Kidney tubule cell (primary cell): ENCODE measurements at places on chromosomes 3 and 15.

GRCh38 chr3:39290255-39290654 lies 10.4 kb upstream of the CX3CR1 start:
- no peak for DNase-seq

- peak; percentile 70 for DNase-seq
Measured at GRCh38 chr15:63203451-63204090, 14.2 kb downstream of the RAB8B start.

GRCh38 chr3:32354362-32354778 lies 37.3 kb upstream of the CMTM7 start:
- peak; percentile 13 for DNase-seq

- DNase-seq, result no peak
Measured at GRCh38 chr3:106485217-106485616, 616.4 kb upstream of the CBLB start.

DNA sequence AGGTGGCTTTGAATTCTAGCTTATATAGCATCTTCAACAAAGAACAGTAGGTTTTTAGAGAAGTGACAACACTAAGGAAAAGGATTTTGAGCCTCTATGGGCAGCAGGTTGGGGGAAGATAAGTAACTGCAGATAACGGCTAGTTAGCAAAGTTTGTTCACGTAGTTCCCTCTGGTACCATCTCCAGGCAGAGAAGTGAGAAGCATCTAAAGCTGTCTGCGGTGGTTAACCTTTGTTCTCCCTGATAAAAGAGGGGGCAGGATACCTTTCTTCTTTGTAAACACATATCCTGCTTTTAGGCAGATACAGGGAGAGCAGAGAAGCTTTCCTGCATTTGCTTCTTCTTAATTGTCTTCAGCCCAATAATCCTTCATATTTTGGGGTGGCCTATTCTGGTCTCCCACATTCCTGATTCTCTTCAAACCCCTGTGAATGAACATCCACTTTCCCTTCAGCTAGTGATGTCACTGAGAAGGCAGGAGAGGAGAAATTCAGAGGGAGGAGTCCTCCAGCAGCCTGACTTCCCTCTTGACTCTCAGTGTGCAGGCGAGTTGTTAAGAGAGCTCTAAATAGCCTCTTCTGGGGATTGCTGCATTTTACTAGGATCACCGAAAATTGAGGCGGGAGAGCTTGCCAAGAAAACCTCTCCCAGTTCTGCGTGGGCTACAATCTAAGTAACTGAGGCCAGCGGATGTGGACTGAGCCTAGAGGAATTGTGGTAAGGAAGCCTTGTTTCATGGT lies 393.7 kb upstream of the C2CD4B start:
- DNase-seq, result no peak

DNA sequence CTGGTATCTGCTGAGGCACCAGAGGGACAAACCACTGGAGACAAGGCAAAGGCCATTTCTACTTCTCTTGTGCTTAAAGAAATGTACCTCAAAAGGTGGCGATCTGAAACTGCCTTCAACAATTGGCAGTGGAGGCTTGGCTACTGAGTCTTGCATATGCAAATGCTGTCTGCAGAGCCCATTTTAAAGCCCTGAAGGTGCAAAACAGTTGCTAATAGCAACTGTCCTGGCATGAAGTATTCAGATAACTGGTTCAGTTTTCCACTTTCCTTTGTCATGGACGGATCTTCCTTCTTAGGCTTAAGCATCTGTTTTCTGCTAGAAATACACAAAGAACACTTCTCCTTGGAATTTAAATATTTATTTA lies 71.4 kb upstream of the PSMD6 start:
- no peak for DNase-seq

GRCh38 chr15:58701376-58701775 lies 48.1 kb downstream of the ADAM10 start:
- DNase-seq, result no peak

DNA sequence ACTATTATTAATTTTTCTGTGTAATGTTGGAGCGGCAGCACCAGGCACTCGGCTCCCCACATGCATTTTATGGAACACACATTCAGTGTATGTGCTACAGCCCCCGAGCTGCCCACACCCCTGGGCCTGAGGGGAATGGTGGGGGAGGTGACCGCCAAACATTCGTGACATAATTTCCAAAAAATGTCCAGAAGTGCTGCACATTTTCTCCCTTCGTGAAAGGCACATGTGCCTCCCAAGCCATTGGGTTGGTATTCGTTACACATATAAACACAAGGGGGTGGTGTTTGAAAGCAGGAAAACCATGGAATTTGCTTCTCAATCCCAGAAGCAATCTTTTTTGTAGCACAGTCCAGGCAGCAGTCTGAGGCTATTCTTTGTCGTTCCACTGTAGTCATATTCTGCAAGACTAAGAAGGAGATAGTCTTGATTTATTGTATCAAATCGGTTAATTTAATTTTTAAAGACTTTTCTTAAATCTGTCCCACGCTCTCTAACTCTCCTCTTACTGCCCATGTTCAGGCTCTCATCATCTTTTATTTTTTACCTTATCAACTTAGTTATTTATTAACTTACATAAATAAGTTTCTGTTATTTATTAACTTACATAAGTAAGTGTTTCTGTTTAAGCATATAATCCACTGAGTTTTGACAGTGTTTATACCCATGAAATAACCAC lies 39.2 kb upstream of the POLR2M start:
- peak; percentile 66 for DNase-seq

DNA sequence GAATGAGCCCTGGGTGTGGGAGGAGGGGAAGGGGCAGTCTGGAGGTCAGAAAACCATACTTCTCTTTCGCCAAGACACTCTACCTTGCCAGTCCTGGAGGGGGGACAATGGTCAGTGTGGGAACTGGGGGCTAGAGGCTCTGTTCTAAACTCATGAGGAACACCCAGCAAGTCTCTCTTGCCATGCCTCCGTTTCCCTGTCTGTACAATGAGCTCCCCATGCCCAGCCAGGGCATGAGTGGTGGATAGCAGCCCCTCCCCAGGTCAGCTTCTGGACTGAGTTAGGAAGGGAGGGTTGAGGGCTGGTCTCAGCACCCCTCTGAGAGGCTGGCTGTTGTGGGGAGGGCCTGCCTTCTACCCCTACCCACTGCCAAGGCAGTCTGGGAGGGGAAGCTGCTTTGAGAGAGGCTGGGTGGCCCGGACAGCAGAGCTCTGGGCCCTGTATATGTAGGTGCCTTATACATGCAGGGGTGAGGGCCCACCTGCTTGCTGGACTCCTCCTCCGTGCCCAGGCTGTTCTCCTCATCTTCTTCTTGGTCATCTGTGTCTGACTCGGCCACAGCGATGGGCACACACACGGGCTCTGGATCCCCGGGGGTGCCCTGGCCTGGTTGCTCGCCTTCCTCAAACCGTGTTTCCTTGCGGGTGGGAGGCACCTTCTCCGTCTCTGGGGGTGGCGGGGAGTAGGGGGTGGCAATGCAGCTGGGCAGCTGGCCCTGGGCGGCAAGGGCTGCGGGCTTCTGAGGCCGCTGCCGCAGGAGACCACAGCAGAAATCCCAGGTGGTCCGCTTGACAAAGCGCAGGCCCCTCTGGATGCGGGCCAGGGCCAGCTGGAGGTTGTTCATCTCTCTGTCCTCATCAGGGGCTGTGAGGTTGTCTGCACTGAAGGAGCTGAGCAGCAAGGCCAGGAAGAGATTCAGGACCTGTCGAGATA lies 68.8 kb downstream of the SCN5A start:
- no peak for DNase-seq

GRCh38 chr3:133868186-133868585 lies 27.5 kb downstream of the RAB6B start:
- DNase-seq, result no peak

GRCh38 chr3:126377211-126377610 lies 17.5 kb upstream of the CFAP100 start:
- DNase-seq, result no peak

GRCh38 chr15:43133430-43134156 lies at the start of gene TMEM62:
TMEM62 (plus strand) TSS chr15:43133586; CDS start chr15:43133803, 217 bp downstream.
- peak; percentile 89 for DNase-seq

- DNase-seq, result no peak
Measured at GRCh38 chr3:60514866-60515265, 736.4 kb downstream of the FHIT start.

- no peak for DNase-seq
Measured at GRCh38 chr3:133788024-133788423, 17.6 kb upstream of the SRPRB start.

DNA sequence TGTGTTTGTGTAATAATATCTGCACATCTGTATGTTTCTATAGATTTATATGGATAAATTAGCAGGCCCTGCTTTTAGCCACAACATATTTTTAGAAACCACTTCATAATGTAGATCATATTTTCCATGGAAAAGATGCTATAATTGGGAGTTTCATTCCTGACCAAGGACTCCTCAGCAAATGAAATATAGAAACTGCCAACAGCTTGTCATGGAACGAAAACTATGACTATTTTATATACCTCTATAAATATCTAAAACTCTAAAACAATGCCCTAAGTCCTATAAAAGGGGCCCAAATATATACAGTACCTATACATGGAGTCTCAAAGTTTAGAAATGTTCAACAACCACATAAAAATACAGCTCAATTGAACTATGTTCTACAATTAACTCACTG lies 27.9 kb downstream of the EID1 start:
- DNase-seq, result no peak

DNA sequence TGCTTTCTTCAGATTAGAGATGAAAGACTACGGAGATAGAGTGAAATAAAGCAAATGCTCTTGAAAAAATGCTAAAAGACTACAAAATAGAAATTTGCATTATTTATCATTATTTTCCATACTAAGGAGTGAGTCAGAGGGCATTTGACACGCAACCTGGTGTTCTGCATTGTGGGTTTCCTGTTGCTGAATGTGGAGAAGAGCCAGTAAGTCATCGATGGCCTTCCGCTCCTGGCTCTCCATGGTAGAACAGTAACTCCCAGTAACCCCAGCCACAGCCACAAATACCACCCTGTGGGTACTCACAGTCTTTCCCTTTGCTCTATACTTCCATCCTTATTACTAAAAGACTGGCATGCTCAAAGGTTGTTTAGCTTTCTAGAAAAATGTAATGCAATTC lies 61.5 kb downstream of the CGGBP1 start:
- peak; percentile 80 for DNase-seq

DNA sequence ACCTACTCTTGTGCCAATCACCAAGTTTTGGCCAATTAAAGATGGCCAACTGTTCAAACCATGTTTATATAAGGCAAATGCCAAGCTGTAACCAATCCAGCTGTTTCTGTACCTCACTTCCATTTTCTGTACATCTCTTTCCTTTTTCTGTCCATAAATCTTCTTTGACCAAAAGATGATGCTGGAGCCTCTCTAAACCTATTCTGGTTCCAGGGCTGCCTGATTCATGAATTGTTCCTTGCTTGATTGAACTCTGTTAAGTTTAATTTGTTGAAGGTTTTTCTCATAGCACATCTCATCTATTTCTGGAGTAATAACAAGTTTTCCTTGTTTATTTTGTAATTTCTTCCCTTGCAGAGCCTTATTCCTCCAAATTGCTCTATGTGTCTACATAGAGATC lies 115.3 kb upstream of the SMAD3 start:
- no peak for DNase-seq

DNA sequence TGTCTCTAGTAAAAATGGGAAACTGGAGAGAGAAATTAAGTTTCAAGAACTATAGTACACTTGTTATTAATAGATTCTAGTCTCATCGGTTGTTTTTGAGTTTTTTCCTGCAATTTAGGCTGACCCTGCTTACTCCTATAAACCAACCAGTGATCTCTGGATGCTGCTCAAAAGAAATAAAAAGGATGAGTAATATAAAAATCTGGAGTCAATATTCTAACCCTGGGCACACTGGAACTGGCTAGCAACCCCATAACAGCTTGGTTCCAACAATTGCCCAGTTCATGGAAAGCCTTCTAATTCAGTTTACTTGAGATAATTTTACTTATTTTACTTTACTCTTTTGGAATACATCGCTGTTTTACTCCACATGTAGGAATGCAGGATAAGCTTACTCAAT lies 211.6 kb downstream of the GBE1 start:
- DNase-seq, result no peak

- DNase-seq, result no peak
Measured at GRCh38 chr3:46537316-46537715, 28.8 kb downstream of the LRRC2 start.

- peak; percentile 87 for DNase-seq
Measured at GRCh38 chr3:67559029-67559605, 95.3 kb downstream of the SUCLG2 start.

DNA sequence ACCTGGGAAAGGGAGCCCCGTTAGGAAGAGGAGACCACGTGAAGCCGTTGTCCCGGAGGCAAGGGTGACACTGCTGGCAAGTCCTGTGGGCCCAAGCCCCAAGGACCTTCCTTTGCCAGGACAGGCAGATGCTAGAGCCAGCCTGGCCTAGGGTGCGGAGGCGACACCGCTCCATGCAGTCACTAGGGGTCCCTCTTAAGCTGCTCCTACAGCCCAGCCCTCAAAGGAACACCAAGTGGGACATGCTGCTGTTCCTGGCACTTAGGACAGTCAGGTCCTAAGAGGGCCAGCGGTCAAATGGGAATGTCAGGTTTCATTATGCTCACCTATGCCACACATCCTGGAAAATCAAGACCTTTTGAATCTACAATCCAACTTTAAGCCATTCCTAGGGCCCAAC lies 59.7 kb downstream of the RPN1 start:
- no peak for DNase-seq

DNA sequence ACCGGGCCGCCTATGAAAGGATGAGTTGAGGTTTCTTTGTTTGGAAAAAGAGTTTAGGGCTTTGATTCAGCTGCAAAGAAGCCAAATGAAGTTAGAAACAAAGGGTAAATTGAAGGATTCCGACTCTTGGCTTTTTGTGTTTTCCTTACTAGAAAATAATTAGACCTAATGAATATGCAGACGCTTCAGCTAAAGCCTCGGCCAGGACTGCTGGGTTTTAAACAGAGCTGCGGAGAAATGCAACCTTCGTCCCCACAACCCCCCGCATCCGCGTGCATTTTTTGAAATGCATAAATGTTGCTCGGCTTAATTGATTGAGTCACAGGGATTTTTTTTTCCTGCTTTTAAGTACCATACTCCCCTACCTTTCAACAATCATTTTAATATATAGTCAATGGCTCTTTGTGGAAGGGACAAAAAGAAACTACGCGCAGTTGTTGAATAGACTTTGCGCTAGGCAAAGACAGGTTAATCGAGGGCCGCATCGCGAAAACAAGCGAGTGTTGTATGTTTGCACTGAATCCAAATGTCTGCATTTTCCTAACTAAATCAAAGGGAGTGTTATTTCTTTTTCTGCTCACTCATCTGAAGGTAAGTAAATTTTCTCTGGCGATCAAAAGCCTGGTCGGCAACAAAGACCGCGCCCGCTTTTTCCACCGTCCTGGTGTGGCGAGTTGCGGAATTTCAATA lies 1.3 kb upstream of the ZIC4 start:
- no peak for DNase-seq

GRCh38 chr3:172546628-172547214 lies 23.5 kb upstream of the TNFSF10 start:
- no peak for DNase-seq

DNA sequence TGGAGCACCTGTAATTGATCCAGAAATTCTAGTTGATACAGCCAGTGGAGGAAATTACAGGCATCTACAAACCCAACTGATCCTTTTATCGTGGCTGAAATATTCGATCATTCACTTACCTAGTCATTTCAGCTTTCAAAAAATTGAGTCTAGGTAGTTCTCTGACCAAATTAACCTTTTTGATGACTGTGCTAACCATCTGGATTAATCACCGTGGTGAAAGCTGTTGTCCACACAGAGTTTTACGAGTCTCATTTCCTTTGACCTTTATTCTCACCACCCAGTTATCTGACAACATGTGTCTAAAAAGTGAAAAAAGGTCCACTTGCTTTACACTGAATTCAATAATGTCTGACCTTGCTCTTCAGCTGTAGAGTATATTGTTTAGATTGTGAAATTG lies 354.3 kb downstream of the AGBL1 start:
- DNase-seq, result no peak

- no peak for DNase-seq
Measured at GRCh38 chr3:189103208-189103607, 68.6 kb upstream of the TPRG1 start.

- peak; percentile 5 for DNase-seq
Measured at GRCh38 chr3:114178770-114179368, at the start of gene DRD3. DRD3 (minus strand) TSS chr3:114179052; CDS start chr3:114171992, 7,060 bp downstream.
